Activated CD4-positive, alpha-beta T cell treated with anti-CD3 and anti-CD28 coated beads for 36 hours (primary cell): ENCODE measurements at places on chromosomes 12 and 14. TPM values are rescaled to one million over a fixed set of nuclear protein-coding genes. Genes with fewer than 3 reads are reported as not detected.
A peak's percentile ranks its signal among the peaks of the same experiment; 100 is the strongest.

DNA sequence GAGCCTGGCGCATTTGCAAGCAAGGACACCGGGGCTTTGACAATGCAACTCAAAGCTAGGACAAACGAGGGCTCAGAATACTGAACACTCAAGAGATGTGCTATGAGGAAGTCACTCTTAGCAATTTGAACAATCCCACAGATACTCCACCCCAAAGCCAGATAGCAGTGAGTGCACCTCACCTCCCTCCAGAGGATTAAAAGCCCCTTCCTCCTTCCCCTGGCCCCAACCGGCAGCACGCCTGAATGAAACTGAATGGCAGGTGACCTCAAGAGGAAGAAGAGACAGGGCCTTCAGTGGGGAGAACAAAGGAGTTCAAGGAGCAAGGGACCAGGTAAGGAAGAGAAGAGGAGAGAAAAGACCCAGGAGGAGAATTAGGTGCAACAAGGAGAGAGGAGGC lies 1.9 kb upstream of the KRT78 start:
- H3K4me3 ChIP-seq: no peak overlapping the region
- DNase-seq: no peak
- no peaks in the 10 kb centered on the region for H3K36me3 ChIP-seq
- H3K27me3 ChIP-seq: peaks cover 3% of the 10 kb centered on the region
- no peaks in the 10 kb centered on the region for H3K4me1 ChIP-seq
- H3K27ac ChIP-seq: no peak overlapping the region

Gene LRRC9
- total RNA-seq: not detected

Gene PKP2
- 0.30 TPM for total RNA-seq

GRCh38 chr14:26525085-26525484 lies 72.7 kb downstream of the NOVA1 start:
- no peaks in the 10 kb centered on the region for H3K4me1 ChIP-seq
- no peak overlapping the region for H3K27ac ChIP-seq
- no peak for DNase-seq
- no peaks in the 10 kb centered on the region for H3K36me3 ChIP-seq
- no peak overlapping the region for H3K4me3 ChIP-seq
- no peaks in the 10 kb centered on the region for H3K27me3 ChIP-seq

GRCh38 chr14:65412856-65413738 lies 567 bp downstream of the FUT8 start:
- peak overlapping the region; percentile 80 for H3K4me3 ChIP-seq
- no peaks in the 10 kb centered on the region for H3K27me3 ChIP-seq
- peak overlapping the region; percentile 84 for H3K27ac ChIP-seq
- H3K4me1 ChIP-seq: peaks cover 31% of the 10 kb centered on the region

- no peak overlapping the region for H3K27ac ChIP-seq
- H3K36me3 ChIP-seq: no peaks in the 10 kb centered on the region
- peaks cover 18% of the 10 kb centered on the region for H3K27me3 ChIP-seq
- no peak for DNase-seq
- no peak overlapping the region for H3K4me3 ChIP-seq
These were observed 83.0 kb downstream of the LRRC9 start for GRCh38 chr14:60002819-60003492.

GRCh38 chr12:49796606-49797448 lies 31.4 kb downstream of the NCKAP5L start:
- no peaks in the 10 kb centered on the region for H3K27me3 ChIP-seq
- no peaks in the 10 kb centered on the region for H3K4me1 ChIP-seq
- no peak overlapping the region for H3K27ac ChIP-seq
- H3K36me3 ChIP-seq: peaks cover 2% of the 10 kb centered on the region

Gene DCN
- total RNA-seq: not detected

GRCh38 chr14:103058164-103059055 lies 1.1 kb upstream of the CDC42BPB start:
- peak overlapping the region; percentile 26 for H3K4me3 ChIP-seq
- peaks cover 9% of the 10 kb centered on the region for H3K4me1 ChIP-seq
- no peak for DNase-seq
- peaks cover 17% of the 10 kb centered on the region for H3K27me3 ChIP-seq
- H3K27ac ChIP-seq: no peak overlapping the region
- H3K36me3 ChIP-seq: no peaks in the 10 kb centered on the region

Gene KRT73
- total RNA-seq: 1.9 TPM

GRCh38 chr14:103099081-103099732 lies 4.7 kb downstream of the EXOC3L4 start:
- H3K4me1 ChIP-seq: peaks cover 3% of the 10 kb centered on the region
- no peaks in the 10 kb centered on the region for H3K36me3 ChIP-seq
- DNase-seq: no peak
- H3K4me3 ChIP-seq: no peak overlapping the region

Gene PLEKHG3
- 6.3 TPM for total RNA-seq

DNA sequence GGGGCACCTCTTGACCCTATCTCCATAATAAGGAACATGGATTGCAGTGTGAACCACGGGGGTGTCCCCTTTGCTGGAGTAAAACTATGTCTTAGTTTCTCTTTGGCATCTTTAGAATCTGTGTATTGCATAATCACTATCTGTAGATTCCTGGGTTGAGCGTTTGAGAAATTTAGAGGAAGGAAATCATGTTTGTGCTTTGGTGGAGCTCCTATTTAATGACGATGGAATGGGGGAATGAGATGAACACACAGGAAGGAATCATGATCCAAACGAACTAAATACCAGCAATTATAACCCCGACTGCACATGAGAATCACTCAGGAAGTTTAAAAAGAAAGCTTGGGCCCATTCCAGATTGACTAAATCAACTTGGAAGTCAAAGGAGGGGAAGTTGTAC lies 1.3 kb upstream of the MYG1 start:
- peaks cover 72% of the 10 kb centered on the region for H3K4me1 ChIP-seq
- peak overlapping the region; percentile 22 for H3K4me3 ChIP-seq
- H3K27me3 ChIP-seq: no peaks in the 10 kb centered on the region
- DNase-seq: no peak
- H3K36me3 ChIP-seq: peaks cover 70% of the 10 kb centered on the region
- peak overlapping the region; percentile 92 for H3K27ac ChIP-seq

DNA sequence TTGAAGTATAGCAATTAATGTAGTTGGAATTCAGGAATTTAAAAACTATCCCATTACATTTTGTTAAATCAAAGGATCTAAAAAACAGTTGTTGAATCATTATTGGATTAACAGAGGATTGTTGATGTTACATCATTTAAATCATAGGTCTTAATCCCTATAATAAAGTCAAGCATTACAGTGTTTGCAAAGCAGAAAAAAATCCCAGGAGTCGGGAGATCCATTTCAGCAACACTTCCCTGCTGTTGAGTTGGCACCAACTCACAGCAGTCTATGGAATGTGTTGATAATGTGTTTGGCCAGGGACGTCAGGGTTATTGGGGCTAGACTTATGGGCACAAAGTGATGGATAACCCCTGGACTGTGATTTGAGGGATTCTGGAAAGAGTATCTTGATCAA lies 99.1 kb upstream of the TMTC1 start:
- no peaks in the 10 kb centered on the region for H3K27me3 ChIP-seq
- H3K36me3 ChIP-seq: no peaks in the 10 kb centered on the region
- no peak for DNase-seq
- no peak overlapping the region for H3K27ac ChIP-seq

DNA sequence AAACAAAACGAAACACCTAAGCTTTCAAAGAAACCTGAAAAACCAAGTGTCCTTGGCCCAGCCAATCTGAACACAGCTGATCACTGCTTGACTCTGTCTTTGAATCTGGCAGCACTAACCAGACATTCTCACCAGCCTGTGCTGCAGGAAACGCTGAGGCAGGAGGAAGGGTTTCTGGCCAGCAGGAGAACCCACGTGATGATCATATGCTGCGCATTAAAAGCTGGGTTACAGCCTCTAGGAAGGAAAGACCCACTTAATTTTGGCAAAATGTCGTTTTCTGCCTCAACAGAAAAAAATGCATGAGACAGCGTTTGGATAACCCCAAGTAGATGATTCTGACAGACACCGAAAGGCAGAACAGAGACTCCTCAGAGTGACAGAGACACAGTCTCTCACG lies 9.8 kb downstream of the APPL2 start:
- H3K4me3 ChIP-seq: no peak overlapping the region
- H3K4me1 ChIP-seq: peaks cover 61% of the 10 kb centered on the region
- peak; percentile 49 for DNase-seq

DNA sequence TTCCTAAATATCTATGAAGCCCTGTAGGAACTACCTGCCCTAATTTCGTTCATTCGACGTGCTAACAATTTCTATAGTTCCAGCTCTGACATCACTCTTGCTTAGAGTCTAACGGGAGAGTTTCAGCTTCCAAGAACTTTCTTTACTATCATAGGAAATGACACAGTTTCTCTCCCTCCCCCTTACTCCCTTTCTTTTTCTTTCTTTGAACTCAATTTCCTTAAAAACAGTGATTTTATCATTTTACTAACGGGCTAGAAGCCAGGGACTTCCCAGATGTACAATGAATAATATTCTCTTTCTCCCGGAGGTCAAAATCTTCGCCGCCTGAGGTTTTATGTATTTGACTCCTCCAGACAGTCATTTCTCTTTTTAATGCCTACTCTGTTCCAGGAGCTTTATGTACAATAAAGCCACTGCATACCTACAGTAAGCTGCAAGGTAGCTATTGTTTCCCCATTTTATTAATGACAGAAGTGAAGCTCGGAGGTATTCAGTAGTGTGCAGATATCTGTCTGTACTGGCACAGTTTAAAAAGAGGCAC lies 15.7 kb downstream of the SMCO2 start:
- H3K4me3 ChIP-seq: no peak overlapping the region
- H3K36me3 ChIP-seq: no peaks in the 10 kb centered on the region
- DNase-seq: peak; percentile 35

DNA sequence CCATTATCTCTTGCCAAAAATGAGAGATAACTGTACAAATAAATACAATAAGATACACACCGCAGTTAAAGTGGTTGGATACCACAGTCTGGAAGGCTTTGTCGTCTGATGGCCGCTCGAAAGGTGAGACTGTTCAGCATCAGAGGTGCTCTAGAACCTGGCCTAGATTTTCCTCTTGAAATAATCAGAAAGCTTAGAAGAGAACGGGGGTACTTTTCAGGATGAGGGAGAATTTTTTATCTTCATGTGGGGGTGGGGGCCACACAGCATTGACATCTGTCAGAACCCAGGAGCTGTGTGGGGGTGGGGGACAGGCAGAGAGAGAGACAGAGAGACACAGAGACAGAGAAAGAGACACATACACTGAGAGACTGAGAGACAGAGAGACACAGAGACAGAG lies 90.5 kb downstream of the GALNT9 start:
- peaks cover 6% of the 10 kb centered on the region for H3K4me1 ChIP-seq
- H3K36me3 ChIP-seq: no peaks in the 10 kb centered on the region
- no peak overlapping the region for H3K4me3 ChIP-seq
- no peak for DNase-seq
- peaks cover 4% of the 10 kb centered on the region for H3K27me3 ChIP-seq

GRCh38 chr14:80522936-80523335 lies 311.6 kb upstream of the DIO2 start:
- no peak overlapping the region for H3K27ac ChIP-seq
- H3K4me3 ChIP-seq: no peak overlapping the region
- no peaks in the 10 kb centered on the region for H3K4me1 ChIP-seq
- no peaks in the 10 kb centered on the region for H3K27me3 ChIP-seq
- DNase-seq: no peak

GRCh38 chr14:75614179-75614578 lies 35.8 kb downstream of the FLVCR2 start:
- H3K4me3 ChIP-seq: no peak overlapping the region
- H3K27ac ChIP-seq: no peak overlapping the region
- H3K4me1 ChIP-seq: peaks cover 2% of the 10 kb centered on the region
- no peaks in the 10 kb centered on the region for H3K27me3 ChIP-seq
- no peaks in the 10 kb centered on the region for H3K36me3 ChIP-seq

Gene EXOC3L4
- total RNA-seq: not detected

DNA sequence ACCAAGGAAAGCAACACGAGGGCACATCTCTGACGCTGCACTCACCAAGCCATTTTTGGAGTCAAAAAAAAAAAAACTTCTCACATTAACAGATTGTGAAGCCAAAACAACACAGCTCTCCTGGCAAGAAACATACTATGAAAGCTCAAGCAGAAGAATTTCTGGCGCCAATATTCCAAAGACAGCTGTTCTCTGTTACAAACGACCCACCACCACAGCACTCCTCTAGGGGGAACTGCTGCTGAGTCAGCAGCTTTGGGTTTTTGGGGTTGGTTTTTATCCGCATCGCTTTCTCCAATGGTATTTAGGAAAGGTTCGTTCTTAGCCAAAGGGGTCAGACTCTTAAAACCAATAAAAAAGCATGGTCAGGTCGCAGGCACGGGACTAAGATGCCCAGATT lies 379.4 kb downstream of the RPS29 start:
- DNase-seq: no peak
